ENCODE measurements at places on chromosomes 6 and 20.

GRCh38 chr20:59636766-59637370 is 32.5 kb downstream of the PHACTR3 start:
- no peak for DNase-seq

- peak; percentile 50 for DNase-seq
These were observed 23.6 kb downstream of the STXBP5 start for GRCh38 chr6:147227770-147228320.

- no peak for DNase-seq
These were observed 18.1 kb downstream of the PMEPA1 start for GRCh38 chr20:57691699-57692098.

- peak; percentile 56 for DNase-seq
These were observed 36.7 kb downstream of the EBF4 start for GRCh38 chr20:2729251-2729713.

DNA sequence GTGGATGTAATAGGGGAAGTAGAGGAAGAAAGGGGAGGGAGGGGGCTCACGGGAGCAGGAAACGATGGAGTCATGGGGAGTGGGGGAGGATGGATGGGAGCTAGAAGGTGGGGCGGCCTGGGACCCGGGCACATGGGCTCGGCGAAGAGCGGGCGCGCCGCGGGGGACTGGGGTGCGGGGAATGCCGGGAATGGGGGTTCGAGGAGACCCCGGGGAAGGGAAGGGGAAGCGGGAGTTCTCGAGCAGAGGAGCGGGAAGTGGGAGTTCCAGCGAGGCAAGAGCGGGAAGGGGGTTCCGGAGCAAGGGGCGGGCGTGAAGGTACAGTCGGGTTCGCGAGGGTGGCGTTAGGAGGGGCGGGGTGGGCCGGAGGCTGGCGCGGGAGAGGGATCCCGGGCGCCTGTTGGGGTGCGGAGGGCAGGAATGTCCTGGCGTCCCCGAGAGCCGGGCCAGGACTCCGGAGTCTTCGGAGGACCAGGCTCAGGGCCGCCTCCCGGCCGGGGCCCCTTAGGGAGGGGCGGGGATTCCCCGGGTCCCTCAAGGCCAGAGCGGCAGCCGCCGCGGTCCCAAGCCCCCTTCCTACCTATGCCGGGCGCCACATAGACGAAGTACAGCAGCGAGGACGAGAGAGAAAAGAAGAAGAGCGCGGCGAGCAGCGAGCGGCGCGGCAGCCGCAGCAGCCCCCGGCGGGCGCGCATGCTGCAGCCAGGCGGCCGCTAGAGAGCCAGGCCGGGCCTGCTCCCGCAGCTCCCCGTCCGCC is 504 bp downstream of the B4GALT5 start:
- peak; percentile 40 for DNase-seq

DNA sequence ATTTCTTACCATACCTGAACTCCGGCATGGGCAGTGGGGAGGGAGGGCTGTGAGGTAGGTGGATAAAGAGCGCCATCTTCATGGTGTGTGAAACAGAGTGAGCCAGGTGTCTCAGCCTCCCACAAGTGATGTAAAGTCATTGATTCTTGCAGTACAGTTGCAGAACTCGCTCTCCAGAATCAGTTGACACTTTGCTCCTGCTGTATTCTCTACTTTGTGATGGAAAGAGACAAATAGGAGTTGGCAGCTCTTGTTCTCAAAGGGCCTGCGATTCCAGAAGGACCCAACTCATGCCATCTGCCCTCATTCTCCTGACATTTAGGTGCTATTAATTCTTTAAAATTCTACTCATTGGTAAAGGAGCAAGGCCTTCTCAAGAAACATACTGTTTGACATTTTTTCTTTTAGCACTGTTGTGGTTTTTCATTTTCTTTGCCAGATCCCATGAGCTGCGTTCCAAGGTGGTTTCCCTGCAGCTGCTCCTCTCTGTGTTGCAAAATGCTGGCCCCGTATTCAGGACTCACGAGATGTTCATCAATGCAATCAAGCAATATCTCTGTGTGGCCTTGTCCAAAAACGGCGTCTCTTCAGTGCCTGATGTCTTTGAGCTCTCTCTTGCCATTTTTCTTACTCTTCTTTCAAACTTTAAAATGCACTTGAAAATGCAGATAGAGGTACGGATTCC is 49.3 kb downstream of the ARFGEF2 start:
- no peak for DNase-seq

DNA sequence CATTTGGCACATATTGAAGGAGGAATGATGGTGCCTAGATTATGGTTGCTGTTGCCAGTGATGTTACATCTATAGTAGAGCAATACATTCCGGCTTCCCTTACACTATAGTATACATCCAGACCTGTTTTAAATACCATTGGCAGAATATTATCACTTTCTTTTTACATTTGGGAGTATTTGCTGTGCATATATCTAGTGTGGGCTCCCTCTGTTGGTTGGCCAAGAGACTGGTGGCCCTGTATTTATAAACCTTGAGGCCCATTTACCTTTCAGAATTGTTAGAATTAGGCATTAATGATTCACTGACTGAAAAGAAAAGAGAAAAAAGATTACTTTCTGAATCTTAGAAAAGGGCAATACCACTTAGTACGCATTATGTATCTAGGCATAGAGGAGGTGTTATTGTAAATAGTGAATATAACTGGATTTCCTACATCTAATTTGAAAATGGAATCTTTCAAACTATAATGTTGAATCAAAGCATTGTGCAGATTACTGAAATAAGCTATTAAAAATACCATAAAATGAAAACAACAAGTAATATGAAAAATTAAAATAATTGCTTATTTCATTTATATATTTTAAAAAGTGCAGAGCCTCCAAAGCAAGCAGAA is 628.8 kb upstream of the MAN1A1 start:
- DNase-seq, result peak; percentile 67

DNA sequence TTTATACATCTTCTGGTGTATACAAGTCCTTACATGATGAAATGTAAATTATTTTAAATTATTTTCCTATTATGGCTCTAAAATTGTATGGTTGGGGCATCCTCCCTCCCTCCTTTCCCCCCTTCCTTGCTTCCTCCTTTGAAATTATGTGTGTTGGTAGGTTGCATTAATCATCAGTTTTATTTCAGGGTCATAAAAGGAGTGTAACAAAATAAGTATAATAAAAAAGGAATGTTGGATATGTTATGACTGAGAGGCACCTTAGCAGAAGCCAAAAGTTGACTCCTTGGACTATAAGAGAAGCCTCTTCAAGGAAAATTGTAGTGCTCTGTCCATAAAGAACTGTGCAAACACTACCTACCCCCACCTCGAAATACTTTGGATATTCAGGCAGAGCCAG is 46.6 kb upstream of the PTPRK start:
- DNase-seq, result no peak

All from OCI-M1 (cell line).